ENCODE measurements at places on chromosomes 13 and 19. TPM values are rescaled to one million over a fixed set of nuclear protein-coding genes. Genes with fewer than 3 reads are reported as not detected.

ZNF814 gene
- total RNA-seq: 14.3 TPM

DACT3 gene
- 7.8 TPM for total RNA-seq

ODAD3 gene
- total RNA-seq: 0.65 TPM

ZNF382 gene
- 8.3 TPM for total RNA-seq

All from cardiac atrium fibroblast (primary cell).